Erythroblast (primary cell): ENCODE measurements at places on chromosomes 4 and X.

DNA sequence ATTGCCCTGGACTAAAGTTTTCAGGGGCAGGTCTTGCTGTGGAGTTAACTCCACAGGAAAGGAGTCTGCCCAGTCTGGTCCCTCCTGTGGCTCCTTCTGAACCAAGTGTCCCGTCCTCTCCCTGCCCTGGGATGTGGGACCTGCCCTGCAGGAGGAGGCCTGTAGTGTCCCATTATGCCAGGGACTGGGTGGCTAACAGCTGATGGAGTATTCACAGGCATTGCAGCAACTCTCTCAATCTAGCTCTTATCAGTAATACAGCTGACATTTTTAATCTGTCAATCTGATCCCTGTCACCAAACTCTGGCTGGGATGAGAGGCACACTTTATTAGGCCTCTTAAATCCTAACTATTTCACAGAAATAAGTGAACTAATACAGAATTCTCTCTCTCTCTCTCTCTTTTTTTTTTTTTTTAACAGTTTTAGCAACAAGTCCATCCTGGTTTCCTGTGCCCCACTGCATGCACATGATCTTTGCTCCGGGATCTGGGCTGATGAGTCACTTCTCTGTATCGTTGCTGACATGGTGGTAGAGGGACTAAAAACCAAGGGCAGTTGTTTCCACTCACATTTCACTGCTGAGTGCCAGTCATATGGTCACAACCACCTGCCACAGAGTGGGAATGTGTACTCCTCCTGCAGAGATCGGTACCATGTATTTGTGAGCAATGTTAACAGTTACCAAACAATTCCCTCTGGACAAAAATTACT is 39.1 kb downstream of the HAND2 start:
- no peak for DNase-seq

- no peak for DNase-seq
Observed at GRCh38 chr4:155164718-155165117, 43.7 kb upstream of the NPY2R start.

GRCh38 chr4:47705326-47705981 is 132.4 kb downstream of the CORIN start:
- DNase-seq, result peak; percentile 49

- no peak for DNase-seq
Observed at GRCh38 chr4:138178566-138178965, 63.6 kb downstream of the SLC7A11 start.

DNA sequence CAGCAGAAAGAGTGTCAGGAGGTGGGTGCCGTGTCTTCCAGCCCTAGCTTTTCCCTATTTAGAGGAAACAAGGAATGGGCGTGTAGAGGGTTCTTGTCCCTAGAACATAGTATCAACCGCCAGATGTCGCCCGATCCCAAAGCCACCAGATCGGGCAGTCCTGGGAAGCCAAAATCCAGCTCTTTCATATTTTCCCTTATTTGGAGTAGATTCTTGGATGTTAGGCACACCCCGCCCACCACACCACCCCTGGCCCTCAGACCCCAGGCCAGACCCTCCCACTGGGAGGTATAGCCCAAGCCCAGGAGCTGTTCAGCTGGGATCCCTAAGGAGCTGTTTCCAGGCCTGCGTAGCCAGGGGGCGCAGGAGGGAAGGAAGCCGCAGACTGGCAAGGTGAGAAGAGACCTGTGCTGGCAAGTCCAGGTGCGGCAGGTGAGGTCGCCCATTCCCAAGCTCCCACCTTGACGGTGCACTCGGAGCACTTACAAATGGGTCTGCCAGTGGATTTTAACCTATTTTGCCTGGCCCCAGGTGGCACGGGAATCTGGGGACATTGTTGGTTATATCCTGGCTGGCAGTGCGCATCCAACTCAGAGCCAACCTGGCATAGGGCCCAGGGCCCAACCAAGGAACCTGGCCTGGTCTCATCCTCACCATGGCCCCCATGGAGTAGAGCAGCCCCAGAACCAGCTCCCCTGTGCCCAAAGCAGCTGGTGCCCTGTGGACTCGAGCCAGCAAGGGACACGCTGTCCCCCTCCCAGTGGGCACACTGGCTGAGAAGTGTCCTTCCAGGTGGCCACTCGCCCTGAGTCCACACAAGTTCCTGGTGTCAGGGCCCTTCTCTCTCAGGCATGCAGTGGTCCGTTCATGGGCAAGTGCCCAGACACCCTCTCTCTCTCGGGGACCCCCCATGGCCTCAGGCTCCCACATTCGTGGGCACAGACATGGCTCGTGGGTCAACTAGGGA is 811 bp downstream of the FLNA start:
- DNase-seq, result peak; percentile 70

GRCh38 chrX:10041383-10041782 is 74.2 kb downstream of the CLDN34 start:
- no peak for DNase-seq

- DNase-seq, result no peak
Observed at GRCh38 chrX:46611658-46612362, 38.2 kb downstream of the CHST7 start.

DNA sequence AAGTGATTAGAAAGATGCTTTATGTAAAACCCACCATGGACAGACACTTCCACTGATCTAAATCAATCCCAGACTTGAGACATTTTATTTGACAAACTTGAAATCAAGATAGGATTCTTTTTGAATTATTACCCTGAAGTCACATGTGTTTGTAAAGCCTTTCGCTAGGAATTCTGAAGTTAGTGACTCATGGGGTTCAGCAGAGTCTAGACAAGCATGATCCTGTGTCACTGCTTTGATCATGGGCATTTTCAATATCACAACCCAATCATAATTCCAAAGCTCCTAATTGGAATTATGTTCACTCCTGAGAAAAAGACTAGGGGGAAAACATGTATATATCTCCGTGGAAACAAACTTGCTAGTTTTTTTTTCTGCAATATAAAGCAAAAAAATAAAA is 67.5 kb upstream of the BMP3 start:
- DNase-seq, result no peak

DNA sequence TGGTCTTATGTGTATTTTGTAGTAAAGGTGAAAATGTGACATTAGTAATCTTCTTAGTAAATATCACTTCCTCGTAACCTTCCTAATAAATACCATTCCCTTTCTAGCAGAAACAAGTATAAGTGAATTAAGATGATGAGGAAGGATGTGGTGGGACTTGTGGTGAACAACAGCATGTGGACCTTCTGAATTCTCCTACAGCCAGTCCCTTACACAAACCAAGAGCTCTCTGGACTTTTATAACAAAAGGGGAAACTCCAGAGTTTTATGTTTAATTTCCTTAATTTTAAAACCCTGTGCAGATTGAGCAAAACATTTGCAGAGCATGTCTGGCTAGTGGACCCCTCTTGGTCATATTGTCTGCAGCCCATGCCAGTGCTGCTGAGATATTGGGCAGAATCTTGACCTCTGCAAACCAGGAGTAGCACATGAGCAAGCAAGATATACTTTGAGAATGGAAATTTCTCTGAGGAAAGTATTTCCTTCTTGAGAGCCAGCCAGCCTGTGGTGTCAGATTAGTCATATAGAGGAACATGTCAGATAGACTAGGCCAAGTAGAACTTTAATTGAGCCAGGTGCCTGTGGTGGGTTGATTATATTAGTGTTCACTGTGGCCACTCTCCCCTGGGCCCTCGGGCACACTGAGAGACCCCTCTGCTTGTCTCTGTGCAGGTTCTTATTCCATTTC is 328.2 kb downstream of the DKK2 start:
- DNase-seq, result no peak

- no peak for DNase-seq
Observed at GRCh38 chr4:105510245-105510644, 36.4 kb upstream of the PPA2 start.

DNA sequence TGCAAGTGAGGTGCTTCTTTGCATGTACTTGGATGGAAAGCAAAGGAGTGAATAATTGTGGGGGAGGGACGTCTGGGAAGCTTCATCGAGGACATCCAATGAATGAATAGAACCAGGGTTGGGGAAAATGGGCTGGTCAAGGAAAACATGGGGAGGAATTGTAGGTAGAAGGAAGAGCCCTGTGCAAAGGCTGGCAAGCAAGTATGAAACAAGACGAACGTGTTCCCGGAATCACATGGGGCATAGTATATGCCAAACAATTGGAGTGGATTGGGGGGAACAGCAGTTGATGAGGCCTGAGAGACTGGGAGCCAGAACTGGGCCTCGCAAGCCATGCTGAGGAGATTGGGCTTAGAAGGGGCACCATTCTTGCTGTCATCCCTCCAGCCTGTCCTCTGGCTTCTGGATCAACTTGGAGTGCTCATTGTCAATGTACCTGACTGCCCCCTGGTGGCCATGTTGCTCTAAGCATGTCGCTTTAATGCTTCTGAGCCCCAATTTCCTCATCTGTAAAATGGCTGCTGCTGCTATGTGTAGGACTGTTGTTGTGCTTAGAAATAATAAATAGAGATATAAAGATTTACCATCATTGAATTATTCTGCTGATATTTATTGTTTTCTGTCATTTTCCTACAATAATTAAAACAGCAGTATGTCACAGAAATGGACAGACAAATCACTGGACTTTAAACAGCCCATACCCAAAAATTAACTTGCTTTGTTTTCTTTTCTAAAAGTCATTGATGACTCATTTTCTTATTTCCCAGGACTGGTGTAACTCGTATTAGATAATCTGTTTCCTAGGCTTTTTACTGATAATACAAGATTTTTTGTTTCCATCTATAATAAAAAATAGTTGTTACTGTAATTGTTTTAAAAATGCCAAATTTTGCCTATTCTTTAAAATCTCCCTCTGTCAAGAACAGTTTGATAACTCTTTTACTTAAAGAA is 66.4 kb downstream of the JADE3 start:
- DNase-seq, result peak; percentile 74
